SK-N-DZ (cell line): ENCODE measurements at places on chromosomes 3 and 15.

- DNase-seq = no peak
These were observed 15.8 kb downstream of the ALDH1A2 start for GRCh38 chr15:58049520-58050227.

DNA sequence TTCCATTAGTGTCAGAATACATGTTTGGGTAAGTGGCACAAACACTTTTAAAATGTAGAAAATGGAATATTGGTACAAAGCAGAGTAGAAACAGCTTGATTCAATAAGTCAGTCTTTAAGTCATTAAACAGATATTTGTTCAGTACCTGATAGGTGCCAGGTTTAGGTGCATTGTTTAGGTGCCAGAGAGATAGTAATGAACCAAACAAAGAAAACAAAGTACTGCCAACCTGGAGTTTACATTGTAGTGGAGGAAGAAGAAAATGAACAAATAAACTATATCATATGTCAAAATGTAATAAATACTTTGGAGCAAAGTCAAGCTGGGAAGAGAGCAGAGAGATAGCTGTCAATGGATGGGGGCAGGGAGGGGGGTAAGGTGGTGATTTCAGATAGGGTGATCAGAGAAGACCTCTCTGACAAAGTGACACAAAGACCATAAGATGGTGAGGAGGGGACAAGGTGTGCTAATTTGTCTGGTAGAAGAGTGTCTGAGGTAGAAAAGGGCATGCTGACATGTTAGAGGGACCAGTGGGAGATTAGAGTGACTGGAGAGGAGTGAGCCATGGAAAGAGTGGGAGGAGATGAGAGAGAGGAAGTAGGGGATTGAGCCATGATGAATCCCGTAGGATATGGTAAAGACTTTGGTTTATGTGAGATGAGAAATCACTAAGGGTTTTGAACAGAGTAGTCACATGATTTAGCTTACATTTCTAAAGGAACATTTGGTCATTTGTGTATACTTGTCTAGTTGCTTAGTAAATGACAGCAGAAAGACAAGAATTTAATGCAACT lies 128.2 kb downstream of the UBE2E2 start:
- no peak for DNase-seq

DNA sequence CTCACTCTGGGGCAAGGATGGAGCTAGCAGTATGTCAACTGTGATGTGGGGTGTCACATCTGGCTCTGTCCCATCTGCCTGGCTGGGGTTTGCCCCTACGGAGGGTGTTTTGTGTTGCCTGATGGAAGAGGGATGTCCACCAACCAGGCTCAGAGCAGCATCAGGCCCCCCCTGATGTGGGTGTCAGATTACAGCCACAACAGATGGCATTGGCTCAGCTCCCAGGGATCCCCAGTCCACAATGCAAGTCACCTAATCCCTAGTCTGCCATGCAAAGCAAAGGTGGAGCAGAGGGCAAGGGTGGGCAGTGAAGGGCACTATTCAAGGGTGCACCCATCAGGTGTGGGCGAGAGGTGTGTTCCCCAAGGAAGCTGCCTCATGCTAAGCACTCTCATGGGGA lies 48.9 kb upstream of the AMOTL2 start:
- DNase-seq = peak; percentile 69

DNA sequence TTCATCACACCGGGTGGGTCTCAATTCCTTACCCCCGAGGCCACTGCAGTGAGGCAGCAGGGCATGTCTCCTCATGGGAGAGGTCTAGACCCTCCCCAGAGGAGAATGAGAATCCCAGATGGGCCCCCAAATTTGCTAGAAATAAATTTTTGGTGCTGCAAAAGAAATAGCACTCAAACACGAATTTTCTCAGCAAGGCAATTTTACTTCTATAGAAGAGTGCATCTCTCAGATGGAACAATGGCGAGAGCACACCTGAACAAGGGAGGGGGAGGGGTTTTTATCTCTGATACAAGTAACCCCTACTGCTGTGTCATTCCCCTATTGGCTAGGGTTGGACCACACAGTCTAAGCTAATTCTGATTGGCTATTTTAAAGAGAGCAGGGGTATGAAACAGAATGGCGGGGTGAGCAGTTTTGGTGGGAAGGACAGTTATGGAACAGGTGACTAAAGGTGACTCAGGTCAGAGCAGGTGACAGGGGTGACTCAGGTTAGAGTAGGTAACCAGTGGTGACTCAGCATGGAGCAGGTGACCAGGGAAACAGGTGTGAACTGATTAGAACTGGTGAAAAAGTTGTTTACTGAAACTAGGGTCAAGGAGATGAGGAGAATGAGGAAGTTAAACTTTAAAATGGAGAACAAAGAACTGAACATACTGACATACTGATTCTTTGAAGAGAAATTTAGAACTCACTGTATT lies 93.0 kb upstream of the WNT7A start:
- DNase-seq = no peak

DNA sequence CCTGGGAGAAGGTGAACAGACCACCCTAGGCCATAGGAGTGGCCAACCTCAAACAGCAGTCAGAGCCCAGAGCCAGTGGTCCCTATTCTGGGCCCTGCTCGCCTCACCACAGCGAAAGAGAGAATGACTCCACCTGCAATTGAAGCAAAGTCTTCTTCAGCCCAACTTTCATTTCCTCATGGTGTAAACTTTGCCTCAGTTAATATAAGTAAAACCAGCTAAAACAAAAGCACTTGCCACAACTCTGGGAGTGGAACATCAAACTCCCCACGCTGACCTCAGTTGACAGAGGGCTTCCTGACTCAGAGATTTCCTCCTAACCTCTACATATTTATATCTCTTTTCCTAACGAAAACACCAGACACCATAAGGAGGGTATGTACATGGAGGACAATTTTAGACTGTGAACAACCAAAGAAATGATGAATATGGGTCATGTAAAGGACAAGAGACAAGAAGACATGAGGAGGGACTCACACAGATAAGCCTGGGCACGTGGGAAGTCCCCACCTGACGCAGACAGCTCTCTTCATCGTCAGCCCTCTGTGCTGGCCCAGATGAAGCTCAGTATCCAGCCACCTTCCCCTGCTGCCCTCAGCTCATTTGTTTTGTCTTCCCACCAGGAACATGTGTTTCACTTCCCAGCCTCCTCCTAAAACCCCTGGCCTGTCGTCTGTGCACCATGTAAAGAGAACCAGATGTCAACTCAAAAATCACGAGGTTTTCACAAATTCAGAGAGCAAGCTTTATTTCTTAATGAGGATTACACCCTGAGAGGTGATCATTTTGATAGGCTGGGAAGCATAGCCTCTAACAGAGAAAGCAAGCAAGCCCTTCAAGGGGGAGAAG lies 140.9 kb downstream of the KCNMB2 start:
- no peak for DNase-seq

- DNase-seq = no peak
These were observed 98.9 kb downstream of the NEDD4 start for GRCh38 chr15:55894399-55894965.

GRCh38 chr15:65361708-65362459 lies 15.9 kb downstream of the IGDCC3 start:
- DNase-seq = no peak

DNA sequence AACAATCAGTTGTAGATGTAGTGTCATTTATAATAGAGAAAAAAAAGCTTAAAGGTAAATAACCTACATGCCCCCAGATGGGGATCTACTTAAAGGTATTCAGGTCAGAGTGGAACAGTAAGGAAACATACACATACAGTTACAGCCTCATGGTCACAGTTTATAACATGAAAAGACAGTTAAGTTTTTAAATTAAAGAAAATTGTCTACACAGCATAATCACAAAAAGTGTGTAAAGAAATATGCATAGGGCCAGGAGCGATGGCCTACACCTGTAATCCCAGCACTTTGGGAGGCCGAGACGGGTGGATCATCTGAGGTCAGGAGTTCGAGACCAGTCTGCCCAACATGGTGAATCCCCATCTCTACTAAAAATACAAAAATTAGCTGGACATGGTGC lies 6.8 kb downstream of the RHOV start:
- DNase-seq = no peak

GRCh38 chr15:96974761-96975160 lies 644.3 kb downstream of the NR2F2 start:
- no peak for DNase-seq
